ENCODE measurements at places on chromosomes 12 and 14. TPM values are rescaled to one million over a fixed set of nuclear protein-coding genes. Genes with fewer than 3 reads are reported as not detected.

TMEM229B gene
- 4.2 TPM for total RNA-seq

SERPINA10 gene
- not detected for total RNA-seq

FAM181A gene
- not detected for total RNA-seq

TBC1D30 gene
- 0.29 TPM for total RNA-seq

FLRT2 gene
- not detected for total RNA-seq

PTGDR gene
- not detected for total RNA-seq

NRXN3 gene
- total RNA-seq: not detected

LALBA gene
- not detected for total RNA-seq

ABCB9 gene
- 2.5 TPM for total RNA-seq

BDKRB1 gene
- total RNA-seq: not detected

LRTM2 gene
- not detected for total RNA-seq

SSTR1 gene
- not detected for total RNA-seq

LUM gene
- total RNA-seq: not detected

CLEC4A gene
- total RNA-seq: 1.6 TPM

NEMF gene
- total RNA-seq: 127 TPM

HEATR5A gene
- 22.1 TPM for total RNA-seq

GALNT9 gene
- 0.71 TPM for total RNA-seq

CPNE6 gene
- total RNA-seq: not detected

MSRB3 gene
- not detected for total RNA-seq

SMOC1 gene
- total RNA-seq: not detected

LTBP2 gene
- 0.22 TPM for total RNA-seq

TPH2 gene
- total RNA-seq: not detected

B4GALNT1 gene
- not detected for total RNA-seq

DPPA3 gene
- total RNA-seq: not detected

RILPL2 gene
- total RNA-seq: 12.6 TPM

HIP1R gene
- 411 TPM for total RNA-seq

TMTC2 gene
- total RNA-seq: 2.6 TPM

TSPAN11 gene
- total RNA-seq: not detected

RPS6KL1 gene
- 3.4 TPM for total RNA-seq

PDZRN4 gene
- total RNA-seq: not detected

CLEC4C gene
- total RNA-seq: 0.39 TPM

ESPL1 gene
- total RNA-seq: 2.4 TPM

ARHGAP9 gene
- 154 TPM for total RNA-seq

LRRC10 gene
- not detected for total RNA-seq

SLC17A8 gene
- total RNA-seq: not detected

LPAR5 gene
- total RNA-seq: 59.6 TPM

Measured in B cell (primary cell).